ENCODE measurements at places on chromosomes 16 and 17.

DNA sequence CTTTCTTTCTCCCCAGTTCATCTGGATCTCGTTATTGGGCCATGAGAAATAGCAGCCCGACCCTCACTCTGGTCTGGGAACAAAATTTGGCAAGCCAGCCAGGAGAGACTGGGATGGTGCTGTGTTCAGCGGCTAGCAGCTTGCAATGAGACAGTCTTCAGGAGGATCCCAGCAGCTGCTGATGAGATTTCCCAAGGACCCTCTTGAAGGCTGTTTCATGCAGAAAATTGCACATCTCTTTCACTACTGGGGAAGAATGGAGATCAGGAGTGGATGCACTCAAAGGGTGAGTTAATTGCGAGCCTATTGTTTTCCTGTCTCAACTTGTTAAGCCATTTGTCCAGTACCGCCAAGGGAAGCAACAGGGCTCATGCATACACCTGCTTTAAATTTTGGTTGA, 5.5 kb upstream of the COIL start:
- no peak for DNase-seq

DNA sequence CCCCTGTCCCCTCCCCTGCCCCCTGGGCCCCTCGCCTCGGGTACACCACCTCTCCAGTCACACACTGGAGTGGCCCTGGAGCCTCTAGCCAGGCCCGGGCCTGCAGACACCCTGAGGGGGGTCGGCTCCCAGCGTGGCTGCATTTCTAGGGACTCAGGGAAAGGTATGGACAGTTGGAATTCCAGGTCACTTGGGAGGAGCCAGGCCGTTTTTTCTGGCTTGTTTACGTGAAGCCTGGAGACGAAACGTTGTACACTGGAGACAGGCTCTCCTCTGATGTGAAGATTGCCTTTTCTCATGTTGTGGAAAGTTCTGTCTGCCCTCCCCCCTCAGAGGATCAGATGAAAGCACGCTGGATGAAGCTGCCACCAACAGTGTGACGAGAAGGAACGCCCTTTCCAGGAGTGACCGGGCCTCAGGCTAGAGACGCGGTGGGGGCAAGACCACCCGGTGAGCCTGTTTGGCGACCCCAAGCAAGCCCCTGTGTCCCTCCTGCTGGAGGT, 4.0 kb upstream of the PPP1R27 start:
- DNase-seq = no peak

DNA sequence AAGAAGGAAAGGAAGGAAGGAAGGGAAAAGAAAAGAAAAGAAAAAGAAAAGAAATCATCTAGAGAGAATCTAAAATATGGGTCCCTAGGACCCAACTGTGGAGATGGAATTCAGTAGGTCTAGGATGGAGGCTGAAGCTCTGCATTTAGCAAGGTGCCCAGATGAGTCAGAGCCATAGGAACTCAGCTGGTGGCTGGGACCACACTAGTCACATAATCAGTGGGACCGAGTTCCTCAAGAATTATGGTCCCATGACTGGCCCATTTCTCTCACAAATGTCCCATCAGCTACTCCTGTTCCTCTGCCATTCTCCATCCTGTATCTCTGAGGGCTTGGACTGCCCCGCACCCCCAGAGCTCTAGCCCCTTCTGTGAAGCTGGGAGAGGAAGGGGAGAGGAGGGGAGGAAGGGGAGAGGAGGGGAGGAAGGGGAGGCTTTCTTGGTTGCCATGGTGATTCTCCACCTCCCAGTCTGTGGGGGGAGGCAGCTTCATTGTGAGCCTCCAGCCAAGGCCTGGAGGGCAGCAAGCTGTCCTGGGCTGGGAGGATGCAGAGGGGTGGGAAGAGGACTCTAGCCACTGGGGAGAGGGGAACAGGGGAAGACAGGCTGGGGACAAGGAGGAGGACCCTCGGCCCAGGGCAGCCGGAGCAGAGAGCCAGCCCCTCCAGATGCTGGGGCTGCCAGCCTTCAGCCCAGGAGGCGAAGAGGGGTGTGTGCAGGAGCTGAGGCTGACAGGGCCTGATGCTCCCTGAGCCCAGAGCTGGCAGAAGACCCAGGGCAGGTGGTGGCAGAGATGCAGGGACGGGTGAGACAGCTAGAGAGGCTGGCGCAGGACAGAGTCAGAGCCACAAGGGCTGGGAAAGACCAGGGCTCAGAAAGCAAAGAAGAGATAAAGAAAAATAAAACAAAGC, 37.8 kb upstream of the LHX1 start:
- DNase-seq = no peak

- no peak for DNase-seq
Observed at GRCh38 chr17:28864991-28865849, 10.4 kb downstream of the ERAL1 start.

DNA sequence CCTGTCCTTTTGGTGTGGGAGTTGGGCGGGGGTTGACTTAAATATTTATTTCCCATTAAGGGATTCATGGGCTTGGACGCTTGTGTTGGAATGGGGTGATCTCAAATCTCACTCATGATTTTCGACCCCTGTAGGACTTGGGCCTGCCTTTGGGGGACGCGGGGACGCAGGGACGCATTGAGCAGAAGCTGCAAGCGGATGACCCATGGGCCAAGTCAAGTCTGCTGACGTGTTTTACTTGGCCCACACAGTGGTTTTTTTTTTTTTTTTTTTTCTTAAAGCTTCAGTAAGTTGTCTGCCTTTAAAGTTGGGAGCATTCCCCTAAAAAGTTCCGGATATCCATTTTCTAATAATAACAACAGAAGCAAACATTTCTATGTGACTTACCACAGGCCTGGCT, 28.9 kb downstream of the CMIP start:
- DNase-seq = no peak

GRCh38 chr17:79563237-79564013, 47.4 kb downstream of the RBFOX3 start:
- no peak for DNase-seq

DNA sequence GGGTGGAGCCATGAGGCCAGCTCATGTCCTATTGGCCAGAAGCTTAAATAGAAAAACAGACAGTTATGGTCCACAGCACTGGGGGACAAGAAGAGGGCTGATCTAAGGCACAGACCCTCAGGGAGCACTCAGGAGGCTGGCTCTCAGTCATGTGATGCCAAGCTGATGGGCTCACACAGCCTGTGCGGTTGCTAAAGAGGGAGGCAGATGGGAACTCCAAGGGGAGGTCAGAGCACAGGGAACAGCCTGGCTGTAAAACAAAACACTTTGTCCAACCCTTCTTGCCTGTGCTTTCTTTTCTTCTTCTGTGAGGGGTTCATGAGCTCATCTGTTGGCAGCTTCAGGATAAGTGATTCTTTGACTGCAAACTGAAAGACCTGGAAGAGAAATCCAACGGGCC, 27.2 kb downstream of the CNTNAP1 start:
- DNase-seq = no peak
